ENCODE measurements at places on chromosomes 6 and 20.

DNA sequence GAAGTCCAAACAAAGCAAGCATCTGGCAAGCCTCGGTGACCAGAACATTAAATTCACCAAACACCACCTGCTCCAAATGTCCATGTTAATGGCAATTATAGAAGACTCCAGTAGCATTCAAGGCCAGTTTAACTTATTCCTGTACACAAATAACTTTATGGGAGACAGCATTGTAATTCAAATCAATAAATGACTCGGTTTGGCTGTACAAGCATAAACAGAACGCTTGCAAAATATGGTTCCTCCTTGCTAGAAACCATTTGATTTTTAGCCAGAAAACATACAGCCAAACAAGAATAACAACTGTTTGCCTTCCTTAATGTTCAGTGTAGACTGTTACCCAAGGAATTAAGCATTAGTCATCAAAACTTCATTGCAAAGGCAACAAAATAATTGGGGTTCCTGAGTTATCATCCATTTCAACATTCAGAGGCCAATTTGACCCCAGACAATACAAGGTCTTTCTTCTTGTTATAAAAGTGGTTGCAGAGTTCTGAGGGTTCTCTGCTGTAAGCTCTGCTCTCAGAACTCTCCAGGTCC is 125.1 kb downstream of the BFSP1 start:
- peak; percentile 76 for DNase-seq

DNA sequence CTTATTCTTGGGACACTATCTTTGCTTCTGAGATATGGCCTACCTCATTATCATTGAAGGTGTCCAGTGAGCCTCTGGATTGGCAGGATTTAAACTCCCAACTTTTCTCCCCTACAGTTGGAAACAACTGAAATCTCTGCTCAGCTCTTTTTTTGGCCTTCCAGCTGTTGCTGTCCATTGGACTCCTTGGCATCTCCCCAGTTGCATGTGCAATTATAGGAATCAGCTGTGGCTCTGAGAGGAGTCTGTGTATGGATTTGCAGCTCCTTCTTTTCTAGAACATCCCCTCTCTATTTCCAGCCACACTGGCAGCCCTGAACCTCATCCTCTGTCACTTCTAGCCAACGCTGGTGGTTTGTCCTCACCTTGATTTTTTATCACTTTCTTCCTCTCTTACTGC is 21.2 kb downstream of the RAB22A start:
- no peak for DNase-seq

- no peak for DNase-seq
These were observed 10.6 kb downstream of the TFEB start for GRCh38 chr6:41724586-41725501.

DNA sequence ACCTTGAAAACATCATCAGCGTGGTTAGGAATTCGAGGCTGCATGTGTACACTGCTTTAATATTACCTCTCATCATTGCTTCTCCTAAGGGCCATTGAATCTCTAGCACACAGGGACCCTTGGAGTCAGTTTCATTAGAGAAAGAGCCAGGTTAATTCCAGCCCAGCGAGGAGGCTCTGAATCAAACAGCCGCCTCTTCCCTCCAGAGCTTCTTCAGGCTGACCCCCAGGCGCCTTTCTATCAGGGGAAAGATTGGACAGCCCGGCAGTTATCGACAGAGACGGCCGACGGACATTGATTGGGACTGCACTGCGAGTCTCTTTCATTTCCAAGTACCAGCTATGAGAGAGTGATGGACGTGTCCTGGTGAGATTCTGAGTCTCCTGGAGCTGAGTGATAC is 159.2 kb downstream of the ANKRD60 start:
- DNase-seq, result no peak

DNA sequence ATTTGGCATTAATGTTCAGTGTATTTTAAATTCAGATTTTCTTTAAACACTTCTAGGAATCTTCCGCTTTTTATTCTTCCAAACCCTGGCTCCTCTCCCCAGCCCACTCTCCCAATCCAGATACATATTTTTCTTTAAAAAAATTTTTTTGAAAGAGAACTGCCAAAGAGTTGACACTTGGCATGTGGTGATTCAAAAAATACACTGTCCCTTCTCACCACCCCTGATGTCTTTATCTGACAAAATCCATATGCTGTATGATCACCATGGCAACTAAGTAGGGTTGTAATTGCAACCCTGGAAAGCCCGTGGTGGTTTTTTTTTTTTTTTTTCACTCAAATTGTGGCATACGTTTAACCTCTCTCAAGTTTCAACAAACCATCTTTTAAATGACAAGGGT is 355.8 kb upstream of the SASH1 start:
- no peak for DNase-seq

GRCh38 chr6:166194914-166195859 is 27.5 kb upstream of the TBXT start:
- peak; percentile 6 for DNase-seq

DNA sequence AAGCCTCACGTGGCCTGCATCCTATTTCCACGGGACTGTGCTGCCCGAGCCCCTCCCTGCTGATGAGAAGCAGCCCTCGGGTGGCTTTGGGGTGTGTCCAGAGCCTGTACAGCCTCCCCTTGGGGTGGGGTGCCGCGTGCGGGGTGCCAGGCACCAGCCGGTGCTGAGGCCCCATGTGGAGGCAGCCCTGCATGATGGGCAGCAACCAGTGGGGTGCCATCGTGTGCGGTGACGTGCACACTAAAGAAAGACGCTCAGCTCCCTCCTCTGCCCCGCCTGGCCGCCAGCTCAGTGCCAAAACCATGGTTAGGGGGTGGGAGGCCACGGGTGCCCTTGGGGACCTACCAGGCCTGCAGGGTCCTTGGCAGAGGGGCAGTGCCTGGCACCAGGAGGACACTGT is 26.2 kb downstream of the NTSR1 start:
- no peak for DNase-seq

DNA sequence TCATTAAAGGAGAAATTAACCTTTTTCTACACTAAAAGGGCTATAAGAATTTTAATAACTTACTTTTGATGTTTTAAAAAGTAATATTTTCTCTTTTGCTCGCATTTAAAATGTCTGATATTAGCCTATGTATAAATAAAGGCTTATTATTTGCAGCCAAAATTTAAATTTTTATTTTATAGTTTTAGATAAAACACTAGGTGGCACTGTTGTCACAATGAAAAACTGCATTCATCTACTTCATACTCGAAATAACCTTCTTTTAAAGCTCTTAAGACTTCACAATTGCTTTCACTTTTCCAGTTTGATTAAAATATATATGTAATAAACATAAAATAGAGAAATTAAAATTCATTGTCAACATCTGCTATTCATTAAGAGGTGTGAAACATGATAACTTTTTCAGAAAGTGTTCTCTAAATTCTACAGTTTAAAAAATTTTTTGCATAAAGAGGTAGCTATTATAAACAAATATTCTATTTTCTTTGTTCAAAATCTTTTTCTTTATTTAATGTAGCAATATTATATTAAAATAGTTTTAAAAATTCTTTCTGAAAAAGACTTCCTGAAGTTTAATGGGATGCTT is 78.8 kb upstream of the DEFB112 start:
- no peak for DNase-seq

GRCh38 chr20:21505161-21505809 is 8.6 kb downstream of the NKX2-2 start:
- DNase-seq, result no peak

- DNase-seq, result no peak
These were observed 398.0 kb downstream of the CDKAL1 start for GRCh38 chr6:20932284-20932683.

DNA sequence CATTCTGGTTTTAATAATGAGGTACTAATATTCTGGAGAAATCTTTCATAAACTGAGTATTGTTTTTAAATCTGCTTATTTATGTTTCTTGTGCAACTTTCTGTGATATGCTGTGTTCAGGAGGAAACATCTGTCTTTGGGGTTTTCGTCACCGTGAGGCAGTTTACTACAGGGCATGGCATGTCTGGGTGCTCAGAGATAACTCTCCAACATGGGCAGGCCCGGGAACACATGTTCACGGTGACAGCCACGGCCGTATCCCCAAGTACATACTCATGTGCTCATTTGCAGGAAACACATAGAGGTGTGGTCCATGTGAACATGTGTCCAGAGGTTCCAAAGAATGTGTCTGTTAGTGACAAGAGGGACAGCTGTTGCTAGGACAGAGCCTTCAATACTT is 62.1 kb upstream of the CNKSR3 start:
- no peak for DNase-seq

GRCh38 chr20:31833931-31834521 is 11.4 kb downstream of the FOXS1 start:
- DNase-seq, result no peak

DNA sequence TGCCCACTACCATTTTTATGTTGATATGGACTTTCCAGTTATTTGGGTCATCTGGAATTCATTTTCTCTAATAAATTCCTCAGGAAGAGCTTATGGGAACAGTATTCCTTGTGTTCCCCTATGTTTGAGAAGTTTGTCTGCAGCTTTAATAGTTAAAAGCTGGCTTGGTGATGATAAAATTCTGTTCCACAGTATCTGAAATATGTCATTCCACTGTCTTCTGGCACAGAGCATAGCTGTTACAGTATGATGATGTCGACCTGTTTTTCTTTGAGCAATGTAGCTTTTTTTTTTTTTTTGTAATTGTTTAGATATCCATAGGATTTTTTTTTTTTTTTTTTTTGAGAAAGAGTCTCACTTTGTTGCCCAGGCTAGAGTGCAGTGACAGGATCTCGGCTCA is 43.2 kb downstream of the NCOA3 start:
- no peak for DNase-seq

- DNase-seq, result no peak
These were observed 126.9 kb downstream of the MRPL14 start for GRCh38 chr6:44000164-44000842.

DNA sequence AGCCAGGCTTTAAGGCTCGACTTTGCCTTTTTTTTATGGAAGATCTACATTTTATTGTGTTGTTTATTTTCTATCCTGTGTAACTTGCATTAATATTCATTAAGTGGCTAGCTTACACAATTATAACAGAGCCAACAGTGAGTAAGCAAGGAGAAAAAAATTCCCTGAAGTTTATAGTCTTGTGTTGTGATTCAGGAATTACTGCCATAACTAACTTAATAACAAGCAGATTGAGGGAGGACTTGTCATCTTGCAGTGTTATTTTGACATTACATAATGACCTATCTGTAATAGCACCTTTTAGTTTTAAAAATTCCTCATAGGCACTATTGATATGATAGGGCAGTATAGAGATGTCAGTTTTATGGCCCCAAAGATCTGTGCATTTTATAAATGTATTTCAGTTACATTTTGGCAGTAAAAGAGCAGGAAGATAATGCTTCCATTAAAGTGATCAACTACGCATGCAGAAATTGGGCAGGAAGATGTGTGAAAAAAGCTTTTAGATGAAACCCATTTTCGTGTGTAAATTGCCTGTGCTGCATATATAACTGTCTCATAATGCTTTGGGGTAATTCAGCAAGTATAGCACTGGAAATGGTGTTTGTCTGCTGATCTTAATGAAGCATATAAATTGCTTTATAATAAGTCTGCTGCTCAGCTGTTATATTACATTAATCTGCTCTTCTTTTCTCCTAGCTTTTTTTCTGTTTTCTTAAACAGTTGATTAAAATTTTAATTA is 123.0 kb downstream of the SMAP1 start:
- no peak for DNase-seq

DNA sequence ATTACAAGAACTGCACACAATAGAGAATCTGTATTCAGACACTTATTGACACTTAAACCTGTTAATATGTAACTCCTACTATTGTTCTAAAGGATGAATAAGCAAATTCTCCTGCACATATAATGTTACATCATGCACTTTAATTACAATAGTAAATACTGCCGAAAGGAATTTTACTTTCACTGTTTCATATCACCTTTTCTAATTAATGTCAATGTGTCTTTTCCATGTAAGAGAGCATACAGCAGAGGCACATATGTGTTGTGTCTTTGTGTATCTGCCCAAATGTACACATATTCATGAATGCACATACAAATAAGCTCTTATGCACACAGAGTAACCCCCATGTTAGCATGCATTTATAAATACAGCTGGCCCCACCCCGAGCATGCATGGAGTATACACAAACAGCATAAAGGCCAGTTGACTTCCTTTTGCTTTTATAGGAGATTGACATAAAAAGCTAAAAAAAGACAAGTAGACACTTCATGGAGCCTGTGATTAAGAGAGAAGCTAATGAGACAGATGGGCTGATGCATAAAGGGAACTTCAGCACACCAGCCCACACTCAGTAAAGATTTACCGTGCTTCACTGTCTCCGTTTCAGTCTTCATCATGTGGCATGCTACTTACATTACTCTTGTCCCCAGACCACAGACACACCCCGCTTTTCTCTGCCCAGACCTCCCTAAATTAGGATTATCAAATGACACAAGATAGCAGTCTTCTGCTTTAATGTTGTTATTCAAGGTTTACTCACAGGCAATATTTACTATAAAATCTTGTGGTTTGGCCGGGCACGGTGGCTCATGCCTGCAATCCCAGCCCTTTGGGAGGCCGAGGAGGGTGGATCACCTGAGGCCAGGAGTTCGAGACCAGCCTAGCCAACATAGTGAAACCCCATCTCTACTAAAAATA is 184.6 kb downstream of the ATXN1 start:
- DNase-seq, result no peak

DNA sequence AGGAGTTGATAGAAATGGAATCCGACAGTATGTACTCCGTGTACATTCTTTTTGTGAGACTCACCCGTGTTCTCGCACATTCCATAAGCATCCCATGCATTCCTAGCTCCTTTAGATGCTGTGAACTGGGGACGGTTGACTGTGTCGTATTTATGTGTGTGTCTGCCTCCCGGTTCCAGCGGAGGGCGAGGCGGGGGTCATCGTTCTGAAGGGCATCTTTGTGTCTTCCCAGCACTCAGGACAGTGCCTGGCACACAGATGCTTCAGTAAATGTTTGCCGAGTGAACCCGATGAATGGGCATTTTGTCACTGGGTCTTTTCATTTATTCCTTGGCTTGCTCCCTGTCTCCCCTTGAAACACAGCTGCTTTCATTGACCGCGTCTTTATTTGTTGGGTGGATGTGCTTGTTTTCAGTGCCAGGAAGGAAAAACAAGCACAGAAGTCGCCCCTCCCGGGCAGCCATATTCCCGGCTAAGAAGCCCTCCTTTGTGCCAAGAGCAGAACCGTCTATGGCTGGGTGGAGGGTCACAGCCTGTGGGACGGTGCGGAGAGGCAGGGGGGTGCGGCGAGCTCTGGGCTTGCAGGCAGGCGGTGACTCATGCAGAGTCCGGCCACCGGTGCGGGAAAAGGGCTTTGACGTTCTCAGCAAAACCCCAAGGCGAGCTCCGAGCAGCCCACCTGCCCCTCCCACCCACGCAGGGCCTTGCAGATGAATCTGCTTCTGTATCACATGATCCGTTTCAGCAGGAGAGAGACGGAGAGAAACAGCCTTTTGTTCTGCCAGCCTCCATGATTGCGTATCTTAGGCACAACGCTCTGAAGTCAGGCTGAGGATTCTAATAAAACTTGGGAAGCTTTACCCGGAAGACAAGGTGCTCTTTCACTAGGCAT is 11.2 kb upstream of the PSMG4 start:
- no peak for DNase-seq

All from LNCaP clone FGC (cell line).